ENCODE measurements at places on chromosomes 13 and 19.
A peak's percentile ranks its signal among the peaks of the same experiment; 100 is the strongest.

- DNase-seq, result no peak
Measured at GRCh38 chr13:26623125-26623524, 65.6 kb downstream of the WASF3 start.

- DNase-seq, result peak; percentile 94
Measured at GRCh38 chr19:2969104-2969504, 8.3 kb upstream of the TLE6 start.

DNA sequence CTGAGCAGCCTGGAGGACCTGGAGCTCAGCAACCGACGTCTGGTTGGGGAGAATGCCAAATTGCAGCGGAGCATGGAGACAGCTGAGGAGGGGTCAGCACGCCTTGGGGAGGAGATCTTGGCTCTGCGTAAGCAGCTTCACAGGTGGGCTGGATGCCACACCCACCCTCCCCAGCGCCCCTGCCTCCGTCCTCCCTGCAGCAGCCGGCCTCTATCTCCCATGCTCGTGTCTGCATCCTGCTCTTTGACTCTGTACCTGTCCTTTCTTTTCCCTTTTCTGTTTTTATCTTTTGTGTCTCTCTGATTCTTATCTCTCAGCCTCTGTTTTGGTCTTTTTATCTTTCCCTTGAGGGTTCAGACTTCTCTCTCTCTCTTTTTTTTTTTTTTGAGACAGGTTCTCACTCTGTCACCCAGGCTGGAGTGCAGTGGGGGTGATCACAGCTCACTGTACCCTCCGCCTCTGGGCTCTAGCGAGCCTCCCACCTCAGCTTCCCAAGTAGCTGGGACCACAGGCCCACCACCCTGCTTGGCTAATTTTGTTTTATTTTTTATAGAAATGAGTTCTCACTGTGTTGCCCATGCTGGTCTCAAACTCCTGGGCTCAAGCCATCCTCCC, 10.1 kb downstream of the KASH5 start:
- no peak for DNase-seq

DNA sequence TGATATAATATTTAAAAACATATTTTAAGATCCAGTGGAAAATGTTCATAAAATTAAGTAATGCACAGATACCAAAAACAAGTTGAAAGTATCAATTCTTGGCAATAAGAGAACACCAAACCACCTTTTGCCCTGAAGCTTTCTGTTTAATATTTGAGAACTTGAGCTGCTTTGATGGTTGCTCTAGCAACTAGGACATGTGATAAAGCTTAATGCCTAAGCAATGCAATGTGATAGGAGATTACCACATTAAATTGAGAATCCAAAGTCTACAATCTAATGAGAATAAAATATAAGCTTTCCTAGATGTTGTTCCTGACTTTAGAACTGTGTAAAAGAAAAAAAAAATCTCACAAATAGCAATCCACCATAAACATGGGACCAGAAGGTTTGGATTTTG, 1367.5 kb upstream of the PCDH9 start:
- no peak for DNase-seq

- no peak for DNase-seq
Measured at GRCh38 chr19:54457773-54458647, 5.6 kb downstream of the LENG9 start.

DNA sequence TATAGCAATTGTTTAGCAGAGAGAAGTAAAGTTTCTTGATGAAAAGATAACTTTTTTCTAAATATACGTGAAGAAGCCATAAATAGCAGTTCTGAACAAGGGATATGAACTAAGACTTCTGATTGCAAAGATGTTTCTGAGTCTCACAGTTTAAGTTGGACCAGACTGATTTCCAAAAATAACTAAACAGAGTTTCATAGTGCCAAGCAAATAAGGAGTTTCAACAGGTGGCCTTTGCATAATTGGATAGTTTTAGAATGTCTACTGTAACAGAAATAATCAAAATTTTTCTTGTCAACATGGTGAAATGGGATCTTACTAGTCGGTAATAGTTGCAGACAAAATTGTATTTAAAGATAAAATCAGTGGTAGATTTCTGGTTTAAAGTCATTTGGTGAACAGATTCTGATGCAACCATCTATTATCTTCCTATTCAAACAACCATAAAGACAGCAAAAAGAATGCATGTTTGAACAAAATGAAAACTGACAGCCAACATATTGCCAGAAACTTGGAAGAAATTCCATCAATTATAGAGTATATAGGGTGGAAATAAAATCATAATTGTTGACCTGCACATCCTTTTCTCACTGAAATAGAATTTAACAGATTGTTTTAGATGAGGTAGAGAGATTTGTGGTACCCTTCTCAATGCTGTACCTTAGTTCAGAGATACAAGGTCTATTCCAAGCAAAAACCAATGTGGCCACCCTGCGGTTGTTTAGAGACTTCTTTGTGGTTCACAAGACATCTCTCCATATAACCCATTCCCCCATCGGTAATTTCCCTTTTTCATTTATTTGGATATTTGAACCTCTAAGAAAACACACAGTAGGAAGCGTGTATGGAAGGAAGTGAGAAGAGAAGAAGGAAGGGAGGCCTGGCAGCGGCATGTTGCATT, 275.3 kb downstream of the COG6 start:
- peak; percentile 10 for DNase-seq

DNA sequence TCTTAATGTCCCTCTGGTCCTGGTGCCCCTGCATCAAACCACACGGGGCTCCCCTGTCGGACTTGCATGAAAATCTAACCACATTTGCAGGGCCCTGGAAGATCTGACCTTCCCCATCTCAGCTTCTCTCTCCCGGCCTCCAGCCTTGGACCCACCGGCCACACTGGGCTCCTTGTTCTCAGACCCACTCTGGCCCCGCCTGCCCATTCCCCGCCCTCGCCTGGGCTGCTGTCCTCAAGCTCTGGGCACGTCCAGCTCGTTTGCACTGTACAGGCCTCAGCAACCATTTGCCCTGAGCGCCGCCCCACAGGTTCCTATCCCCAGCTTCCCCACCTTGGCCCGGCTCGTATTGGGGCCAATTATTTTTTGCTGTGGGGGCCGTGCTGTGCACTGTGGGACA, 10.5 kb downstream of the MYO9B start:
- no peak for DNase-seq

GRCh38 chr19:2867025-2867991, at the start of gene ZNF556:
Gene ZNF556 (plus strand): TSS chr19:2867335. CDS start chr19:2867422, 87 bp downstream.
- peak; percentile 72 for DNase-seq

GRCh38 chr13:112711528-112712265, 21.9 kb downstream of the ATP11A start:
- no peak for DNase-seq

GRCh38 chr13:97548138-97548537, 114.2 kb downstream of the RAP2A start:
- no peak for DNase-seq

GRCh38 chr19:41691268-41691970, 3.3 kb upstream of the CEACAM7 start:
- DNase-seq, result no peak

- DNase-seq, result no peak
Measured at GRCh38 chr19:15374105-15374651, 5.4 kb downstream of the AKAP8 start.

- peak; percentile 94 for DNase-seq
Measured at GRCh38 chr19:13162724-13163608, 12.8 kb downstream of the IER2 start.

- no peak for DNase-seq
Measured at GRCh38 chr19:19486343-19487076, 28.8 kb downstream of the TSSK6 start.

DNA sequence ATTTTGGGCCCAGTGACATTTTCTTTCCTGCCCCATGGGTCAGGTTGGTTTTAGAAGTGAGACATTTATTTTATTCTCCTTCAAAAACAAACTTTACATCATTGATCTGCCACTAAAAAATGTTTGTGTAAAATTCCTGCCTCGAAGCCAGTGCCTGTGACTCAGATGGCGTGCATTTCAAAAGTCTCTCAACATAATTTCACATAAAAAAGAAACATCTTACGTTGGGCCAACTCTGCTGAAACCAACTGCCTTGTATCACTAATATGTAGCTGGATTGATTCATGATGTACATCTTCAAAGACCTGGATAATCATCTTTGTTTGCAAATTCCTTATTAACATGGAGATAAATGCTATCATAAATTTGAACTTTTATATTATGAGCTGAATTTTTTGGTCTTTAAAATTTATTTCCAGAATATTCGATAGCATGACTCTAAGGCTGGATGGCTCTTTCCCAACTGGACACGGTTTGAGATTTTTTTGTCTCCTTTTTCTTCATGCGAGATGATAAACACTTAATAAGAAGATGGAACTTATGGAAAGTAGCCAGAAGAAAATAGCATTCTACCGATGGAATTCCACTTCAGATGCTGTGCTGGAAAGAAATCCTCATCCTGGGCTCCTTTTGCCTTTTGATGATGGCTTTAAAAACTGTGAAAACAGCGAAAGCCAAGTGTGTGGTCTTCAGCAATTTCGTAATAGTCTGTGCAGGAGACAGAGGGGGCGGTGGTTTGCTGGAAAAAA, 420.5 kb downstream of the FGF9 start:
- no peak for DNase-seq

DNA sequence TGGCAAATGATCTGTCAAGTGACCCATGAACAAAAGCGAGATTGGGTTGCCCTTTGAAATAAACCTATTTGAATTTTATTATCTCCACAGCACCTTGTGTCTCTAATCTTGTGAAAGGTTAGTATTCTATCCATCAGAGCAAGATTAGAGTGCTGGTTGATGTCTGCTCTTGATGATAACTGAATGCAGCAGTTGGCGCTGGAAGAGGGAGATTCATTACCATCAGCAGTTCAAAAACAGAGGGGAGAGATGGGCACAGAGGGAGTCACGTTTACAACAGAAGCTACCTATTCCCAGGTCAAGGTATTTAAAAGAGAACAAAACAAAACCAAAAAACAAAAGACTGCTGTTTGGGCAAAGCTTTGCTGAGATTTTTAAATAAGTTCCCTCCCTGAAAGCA, 588.1 kb downstream of the GPC6 start:
- DNase-seq, result no peak

DNA sequence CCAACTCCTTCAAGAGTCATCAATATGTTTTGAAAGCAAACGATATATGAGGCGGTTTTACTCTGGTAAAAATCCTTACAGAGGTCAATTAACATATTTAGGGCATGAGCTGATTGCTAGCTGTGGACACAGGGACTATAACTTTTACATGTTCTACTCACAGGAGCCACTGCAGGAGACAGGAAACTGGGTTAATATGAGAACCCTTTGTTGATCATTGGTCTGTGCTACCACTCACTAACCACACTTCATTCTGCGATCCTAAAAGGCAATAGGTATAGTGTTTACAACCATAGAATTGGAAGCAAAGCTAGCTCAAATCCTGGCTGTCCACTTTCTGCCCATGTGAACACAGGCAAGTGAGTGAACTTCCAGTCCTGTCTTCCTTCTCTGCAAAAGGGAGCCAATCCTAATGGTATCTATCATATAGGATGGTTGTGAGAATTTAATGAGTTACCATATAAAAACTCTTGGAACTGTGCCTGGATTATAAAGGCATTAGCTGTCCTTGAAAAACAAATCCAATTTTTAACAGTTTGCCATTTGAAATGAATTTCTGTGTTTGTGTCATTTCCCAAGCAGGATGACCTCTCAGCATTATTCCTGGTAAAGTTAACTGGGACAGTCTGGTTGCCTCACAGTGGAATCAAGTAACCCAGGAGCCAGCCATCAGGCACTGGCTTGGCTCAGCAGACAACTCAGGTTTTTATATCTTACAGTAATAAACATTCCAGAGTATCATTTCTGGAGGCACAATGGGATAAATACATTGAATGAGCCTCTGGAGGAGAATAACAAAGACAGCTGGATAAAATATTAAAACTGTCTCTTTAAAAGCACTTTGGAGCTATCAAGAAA, 29.8 kb upstream of the RAP2A start:
- DNase-seq, result no peak

DNA sequence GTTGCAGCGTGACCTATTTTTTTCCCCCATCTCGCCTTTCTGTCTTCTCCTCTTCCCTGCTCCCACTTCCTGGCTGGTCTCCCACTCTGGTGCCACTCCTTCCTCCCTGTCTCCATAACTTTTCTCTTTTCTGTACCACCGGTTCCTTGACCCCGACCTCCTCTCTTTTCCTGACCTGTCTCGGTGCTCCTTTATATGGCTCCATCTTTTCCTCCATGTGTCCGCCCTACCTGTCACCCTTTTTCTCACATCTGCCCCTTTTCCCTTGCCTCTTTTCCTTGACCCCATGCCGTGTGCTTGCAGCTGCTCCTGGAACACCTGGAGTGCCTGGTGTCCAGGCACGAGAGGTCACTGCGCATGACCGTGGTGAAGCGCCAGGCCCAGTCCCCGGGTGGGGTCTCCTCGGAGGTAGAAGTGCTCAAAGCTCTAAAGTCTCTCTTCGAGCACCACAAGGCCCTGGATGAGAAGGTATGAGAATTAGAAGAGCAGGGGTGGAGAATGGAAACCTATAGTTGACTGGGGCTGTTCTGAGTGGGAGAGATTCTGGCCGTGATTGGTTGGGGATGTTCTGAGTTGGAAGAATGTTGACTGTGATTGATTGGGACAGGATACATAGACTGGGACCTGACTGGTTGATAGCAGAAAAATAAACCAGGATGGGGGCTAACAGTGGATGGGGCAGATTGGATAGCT, 9.3 kb downstream of the PPFIA3 start:
- no peak for DNase-seq

GRCh38 chr13:98327371-98328270, 150.6 kb upstream of the RNF113B start:
- no peak for DNase-seq

DNA sequence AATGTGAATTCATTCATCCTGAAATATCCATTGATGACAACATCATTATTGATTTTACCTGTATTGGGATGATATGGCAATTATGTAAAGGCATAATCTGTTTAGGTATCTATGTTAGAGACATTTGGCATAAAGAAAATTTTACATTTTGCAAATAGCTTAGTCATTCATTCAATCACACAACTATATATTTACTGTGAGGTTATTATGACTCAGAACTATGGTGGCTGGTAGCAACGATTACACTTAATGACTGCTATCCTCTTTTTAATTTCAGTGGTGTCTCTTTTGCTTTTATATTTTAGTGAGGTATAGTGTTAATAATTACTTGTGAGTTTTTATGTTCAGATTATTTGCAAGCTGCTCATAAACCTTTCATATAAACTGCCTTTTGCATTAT, 955.9 kb downstream of the SLITRK6 start:
- no peak for DNase-seq

DNA sequence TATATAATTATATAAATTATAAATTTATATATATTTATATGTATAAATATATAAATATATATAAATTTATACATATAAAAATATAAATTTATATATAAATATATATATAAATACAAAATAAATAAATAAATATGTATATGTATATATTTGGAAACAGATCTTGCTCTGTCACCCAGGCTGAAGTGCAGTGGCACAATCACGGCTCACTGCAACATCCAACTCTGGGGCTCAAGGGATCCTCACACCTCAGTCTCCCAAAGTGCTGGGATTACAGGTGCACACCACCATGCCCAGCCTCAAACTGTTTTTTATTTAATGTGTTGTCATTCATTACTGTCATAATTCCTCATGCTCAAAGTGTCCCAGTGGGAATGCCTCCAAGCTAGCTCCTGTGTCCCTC, 25.2 kb upstream of the PDCD5 start:
- no peak for DNase-seq
